CD4-positive, alpha-beta memory T cell (primary cell): ENCODE measurements at places on chromosomes 7 and 10. TPM values are rescaled to one million over a fixed set of nuclear protein-coding genes. Genes with fewer than 3 reads are reported as not detected.

DNA sequence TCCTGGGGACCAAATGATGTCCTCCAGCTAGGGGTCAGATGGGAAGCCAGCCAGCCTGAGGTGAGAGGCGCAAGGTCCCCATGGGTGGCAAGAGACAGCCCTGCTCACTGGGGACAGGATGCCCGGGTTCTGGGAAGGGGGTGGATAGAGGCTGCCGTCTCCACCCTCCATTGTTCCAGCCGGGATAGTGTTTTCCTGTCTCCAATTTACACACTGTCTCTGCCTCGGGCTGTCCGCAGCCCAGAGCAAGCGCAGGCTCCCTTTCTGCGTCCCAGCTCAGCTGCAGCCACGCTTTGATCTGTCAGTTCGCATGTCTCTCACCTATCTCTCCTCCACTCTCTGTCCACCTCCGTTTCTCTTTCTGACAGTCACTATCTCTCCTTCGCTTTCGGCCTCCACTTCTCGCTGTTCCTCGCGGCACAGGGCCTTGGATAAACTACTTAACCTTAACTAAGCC is 2.1 kb downstream of the EPHB4 start:
- H3K4me1 ChIP-seq, result peaks cover 13% of the 10 kb centered on the region
- H3K36me3 ChIP-seq, result no peaks in the 10 kb centered on the region
- H3K27ac ChIP-seq, result no peak overlapping the region
- H3K4me3 ChIP-seq, result no peak overlapping the region

GRCh38 chr7:131935180-131935579 is 378.8 kb upstream of the PODXL start:
- H3K36me3 ChIP-seq, result no peaks in the 10 kb centered on the region
- no peak overlapping the region for H3K27ac ChIP-seq
- H3K27me3 ChIP-seq, result no peaks in the 10 kb centered on the region
- no peak overlapping the region for H3K4me3 ChIP-seq
- no peaks in the 10 kb centered on the region for H3K4me1 ChIP-seq

- no peak overlapping the region for H3K27ac ChIP-seq
- H3K36me3 ChIP-seq, result no peaks in the 10 kb centered on the region
- no peak for DNase-seq
- no peaks in the 10 kb centered on the region for H3K27me3 ChIP-seq
- no peaks in the 10 kb centered on the region for H3K4me1 ChIP-seq
These were observed 253.6 kb downstream of the INHBA start for GRCh38 chr7:41449286-41449685.

The GARIN1A gene
- 0.06 TPM for polyA plus RNA-seq

GRCh38 chr7:105257338-105257737 is 131.4 kb downstream of the SRPK2 start:
- H3K4me3 ChIP-seq, result no peak overlapping the region
- H3K4me1 ChIP-seq, result peaks cover 31% of the 10 kb centered on the region
- no peak overlapping the region for H3K27ac ChIP-seq

The TSPAN33 gene
- polyA plus RNA-seq, result 0.89 TPM

DNA sequence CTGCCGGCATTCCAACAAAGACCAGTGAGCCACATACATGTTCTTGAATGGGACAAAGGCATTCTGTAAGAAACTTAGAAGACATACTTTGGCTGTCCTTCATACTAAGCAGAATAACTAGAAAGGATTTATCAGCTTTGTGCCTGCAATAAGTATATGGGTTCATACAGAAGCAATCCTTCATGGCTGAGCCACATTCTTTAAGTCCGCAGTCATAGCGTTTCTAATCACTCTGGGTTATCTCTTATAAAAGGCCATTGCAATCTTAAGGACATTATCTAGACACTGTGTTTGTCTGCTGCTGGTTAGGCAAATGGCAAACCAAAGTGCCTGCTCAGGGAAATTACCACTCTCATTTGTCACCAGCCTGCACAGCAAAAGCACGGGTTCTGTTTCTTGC is 488.4 kb downstream of the ACTR3B start:
- DNase-seq, result no peak
- no peak overlapping the region for H3K27ac ChIP-seq
- H3K4me1 ChIP-seq, result no peaks in the 10 kb centered on the region

The CCT6A gene
- polyA plus RNA-seq, result 94.7 TPM

The KLHL7 gene
- polyA plus RNA-seq, result 30.5 TPM

The GRM3 gene
- not detected for polyA plus RNA-seq

The OR9A2 gene
- polyA plus RNA-seq, result not detected

DNA sequence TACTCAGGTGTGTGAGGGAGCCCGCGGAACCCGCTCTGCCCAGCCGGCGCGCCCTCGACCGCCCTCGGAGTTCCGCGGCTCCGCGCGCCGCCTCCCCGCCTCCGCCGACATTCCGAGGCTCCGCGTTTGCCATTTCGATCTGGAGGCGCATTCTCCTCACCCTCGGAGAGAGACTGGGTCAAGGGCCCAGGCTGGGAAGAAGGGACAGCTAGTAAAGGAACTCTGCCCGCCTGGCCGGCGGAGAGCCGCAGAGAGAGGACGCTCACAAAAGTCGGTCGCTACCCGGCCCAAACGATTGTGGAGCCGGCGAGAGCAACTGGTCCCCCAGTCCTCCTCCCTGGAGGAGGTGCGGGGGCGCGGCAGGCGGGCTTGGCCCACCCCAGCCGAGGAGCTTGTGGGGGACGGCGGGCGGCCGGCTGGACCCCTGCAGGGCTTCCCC is 74.5 kb upstream of the LEP start:
- peaks cover 24% of the 10 kb centered on the region for H3K4me1 ChIP-seq
- peaks cover 20% of the 10 kb centered on the region for H3K27me3 ChIP-seq
- no peaks in the 10 kb centered on the region for H3K36me3 ChIP-seq
- DNase-seq, result no peak

- no peak overlapping the region for H3K4me3 ChIP-seq
- no peak overlapping the region for H3K27ac ChIP-seq
- DNase-seq, result no peak
- H3K36me3 ChIP-seq, result no peaks in the 10 kb centered on the region
- H3K4me1 ChIP-seq, result no peaks in the 10 kb centered on the region
- no peaks in the 10 kb centered on the region for H3K27me3 ChIP-seq
These were observed 27.1 kb upstream of the CHST15 start for GRCh38 chr10:124120410-124121061.

The SH3PXD2A gene
- polyA plus RNA-seq, result 0.39 TPM

- H3K36me3 ChIP-seq, result no peaks in the 10 kb centered on the region
- no peak overlapping the region for H3K4me3 ChIP-seq
- no peak overlapping the region for H3K27ac ChIP-seq
- no peaks in the 10 kb centered on the region for H3K4me1 ChIP-seq
- no peaks in the 10 kb centered on the region for H3K27me3 ChIP-seq
- DNase-seq, result no peak
These were observed 35.4 kb downstream of the TLL2 start for GRCh38 chr10:96478355-96478754.

DNA sequence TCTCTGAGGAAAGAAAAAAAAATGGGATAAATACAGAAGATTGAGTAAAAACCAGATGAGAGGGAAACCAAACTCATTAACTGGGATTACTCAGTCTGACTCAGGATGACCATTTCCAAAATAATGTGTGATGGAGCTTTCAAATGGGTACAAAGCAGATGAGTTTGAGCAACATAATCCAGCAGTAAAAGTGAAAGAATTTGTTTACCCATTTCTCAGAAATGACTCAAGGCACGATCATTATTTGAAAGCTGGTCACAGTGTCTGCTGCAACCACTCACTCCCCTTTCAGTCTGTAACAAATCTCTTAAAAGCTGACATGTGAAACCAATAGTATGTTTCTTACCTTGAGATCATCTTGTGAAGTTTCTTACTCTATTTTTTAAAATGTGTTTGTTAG is 104.7 kb upstream of the KLF14 start:
- H3K27me3 ChIP-seq, result no peaks in the 10 kb centered on the region
- H3K4me3 ChIP-seq, result no peak overlapping the region
- no peak overlapping the region for H3K27ac ChIP-seq
- DNase-seq, result no peak
- H3K4me1 ChIP-seq, result no peaks in the 10 kb centered on the region
- no peaks in the 10 kb centered on the region for H3K36me3 ChIP-seq

The CFAP69 gene
- not detected for polyA plus RNA-seq

DNA sequence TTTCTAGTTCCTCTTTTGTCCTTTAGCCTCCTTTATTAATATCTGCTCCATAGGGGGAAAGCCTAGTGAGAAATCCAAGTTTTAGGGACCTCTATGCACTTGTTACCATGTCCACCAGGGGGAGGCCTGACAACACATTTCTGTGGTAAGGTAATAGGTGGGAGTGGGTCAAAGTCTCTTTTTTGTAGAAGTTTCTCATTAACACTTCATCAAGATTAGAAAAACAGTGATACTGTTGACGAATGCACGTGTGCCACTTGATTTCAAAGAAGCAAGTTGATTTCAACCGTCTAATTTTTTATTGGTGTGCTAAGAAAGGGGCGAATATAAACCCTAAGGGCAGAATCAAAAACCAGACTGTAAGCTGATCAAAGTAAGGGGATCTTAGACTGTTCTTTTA is 30.6 kb downstream of the CISD1 start:
- DNase-seq, result peak; percentile 43
- no peak overlapping the region for H3K27ac ChIP-seq
- no peaks in the 10 kb centered on the region for H3K27me3 ChIP-seq
- H3K4me1 ChIP-seq, result no peaks in the 10 kb centered on the region
- no peak overlapping the region for H3K4me3 ChIP-seq

DNA sequence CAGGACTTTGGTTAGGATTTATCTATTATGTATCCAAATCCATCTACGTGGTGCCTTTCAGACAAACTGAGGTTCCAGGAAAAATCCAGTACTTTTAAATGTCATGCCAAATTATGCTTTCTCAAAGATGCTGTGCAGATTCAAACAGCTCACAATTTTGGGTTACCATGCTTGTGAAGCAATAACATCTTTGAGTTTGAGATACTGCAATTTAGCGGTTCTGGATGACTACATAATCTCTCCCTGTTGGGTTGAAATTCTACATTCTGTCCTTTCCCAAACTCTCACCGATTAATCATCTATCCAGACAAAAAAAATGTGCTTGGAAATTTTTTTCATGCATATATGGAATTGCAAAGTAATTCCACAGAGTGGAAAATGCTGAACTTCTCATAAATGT is 3.5 kb downstream of the RHOBTB1 start:
- no peak overlapping the region for H3K27ac ChIP-seq
- no peak for DNase-seq
- H3K27me3 ChIP-seq, result peaks cover 19% of the 10 kb centered on the region
- H3K4me1 ChIP-seq, result peaks cover 22% of the 10 kb centered on the region
- H3K36me3 ChIP-seq, result no peaks in the 10 kb centered on the region

DNA sequence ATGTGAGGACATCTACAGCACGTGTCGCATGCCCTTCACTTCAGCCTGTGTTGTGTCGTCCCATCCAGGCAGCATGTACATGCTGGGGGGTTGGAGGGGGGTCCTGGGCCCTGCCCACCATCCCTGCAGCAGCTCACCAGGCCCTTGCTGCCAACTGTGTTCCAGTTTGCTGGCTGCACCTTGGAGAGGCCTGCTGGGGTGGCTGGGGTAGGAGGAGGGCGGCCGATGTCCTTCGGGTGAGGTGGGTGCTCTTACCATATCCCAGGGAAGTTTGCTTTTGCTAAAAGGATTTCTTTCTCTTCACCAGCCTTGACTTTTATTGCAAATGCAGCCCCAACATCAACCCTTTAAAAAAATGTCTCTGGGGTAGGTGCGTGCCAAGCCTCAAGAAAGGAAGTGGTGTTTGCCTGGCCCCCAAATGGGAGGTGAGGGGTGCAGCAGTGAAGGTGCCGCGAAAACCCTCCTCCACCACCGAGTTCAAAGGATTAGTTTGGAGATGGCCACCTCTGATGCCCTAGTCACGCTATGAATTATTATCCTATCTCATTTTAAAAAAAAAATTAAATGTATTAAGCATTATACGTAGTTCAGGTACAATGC is 165.8 kb upstream of the KLF6 start:
- H3K4me3 ChIP-seq, result peak overlapping the region; percentile 10
- H3K27me3 ChIP-seq, result no peaks in the 10 kb centered on the region
- peaks cover 55% of the 10 kb centered on the region for H3K4me1 ChIP-seq
- H3K36me3 ChIP-seq, result no peaks in the 10 kb centered on the region

- H3K27ac ChIP-seq, result no peak overlapping the region
- no peaks in the 10 kb centered on the region for H3K36me3 ChIP-seq
- no peak overlapping the region for H3K4me3 ChIP-seq
- no peaks in the 10 kb centered on the region for H3K4me1 ChIP-seq
- no peaks in the 10 kb centered on the region for H3K27me3 ChIP-seq
- DNase-seq, result no peak
These were observed 21.3 kb upstream of the CLDN4 start for GRCh38 chr7:73809467-73809951.

The HOGA1 gene
- polyA plus RNA-seq, result not detected

GRCh38 chr10:89555688-89556445 is 20.5 kb upstream of the SLC16A12 start:
- DNase-seq, result no peak
- no peak overlapping the region for H3K27ac ChIP-seq
- no peaks in the 10 kb centered on the region for H3K27me3 ChIP-seq
- H3K4me1 ChIP-seq, result no peaks in the 10 kb centered on the region
- no peak overlapping the region for H3K4me3 ChIP-seq

The CPA4 gene
- not detected for polyA plus RNA-seq
